Calu3 (cell line): ENCODE measurements at places on chromosomes 1 and 21. TPM values are rescaled to one million over a fixed set of nuclear protein-coding genes. Genes with fewer than 3 reads are reported as not detected.

GRCh38 chr1:19315378-19316198 is 3.5 kb downstream of the SLC66A1 start:
- H3K4me1 ChIP-seq = peaks cover 25% of the 10 kb centered on the region
- H3K36me3 ChIP-seq = peaks cover 26% of the 10 kb centered on the region
- DNase-seq = no peak
- H3K27me3 ChIP-seq = no peaks in the 10 kb centered on the region
- no peak overlapping the region for H3K27ac ChIP-seq
- H3K4me3 ChIP-seq = no peak overlapping the region

- DNase-seq = no peak
- H3K4me1 ChIP-seq = no peaks in the 10 kb centered on the region
- H3K27ac ChIP-seq = no peak overlapping the region
- no peak overlapping the region for H3K4me3 ChIP-seq
- H3K27me3 ChIP-seq = no peaks in the 10 kb centered on the region
Measured at GRCh38 chr1:166673722-166674121, 165.6 kb upstream of the POGK start.

- H3K4me3 ChIP-seq = no peak overlapping the region
- no peak for DNase-seq
- H3K4me1 ChIP-seq = peaks cover 25% of the 10 kb centered on the region
- no peaks in the 10 kb centered on the region for H3K27me3 ChIP-seq
- H3K36me3 ChIP-seq = no peaks in the 10 kb centered on the region
Measured at GRCh38 chr1:236507022-236507700, 16.6 kb upstream of the LGALS8 start.

- H3K36me3 ChIP-seq = peaks cover 14% of the 10 kb centered on the region
- no peaks in the 10 kb centered on the region for H3K27me3 ChIP-seq
- H3K4me1 ChIP-seq = peaks cover 70% of the 10 kb centered on the region
- no peak for DNase-seq
- H3K27ac ChIP-seq = peak overlapping the region; percentile 74
Measured at GRCh38 chr1:172629638-172630037, 29.3 kb upstream of the FASLG start.

DNA sequence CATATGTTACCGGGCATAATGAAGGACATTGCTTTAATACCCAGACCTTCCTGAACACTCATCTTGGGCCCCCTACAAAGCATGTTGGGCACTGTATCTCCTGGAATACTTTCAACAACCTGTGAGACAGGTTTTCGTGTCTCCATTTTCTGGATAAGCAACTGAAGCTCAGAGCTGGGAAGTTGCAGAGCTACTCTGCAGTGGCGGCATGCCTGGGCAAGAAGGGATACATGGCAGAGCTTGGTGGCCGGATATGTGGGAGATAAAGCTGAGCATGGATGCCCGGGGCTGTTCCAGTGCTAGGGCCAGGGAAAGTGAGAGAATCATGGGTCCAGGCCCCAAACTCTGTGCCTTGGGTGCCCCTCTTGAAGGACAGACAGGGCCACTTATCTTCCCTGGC is 71.6 kb upstream of the KCND3 start:
- peaks cover 74% of the 10 kb centered on the region for H3K27me3 ChIP-seq
- no peaks in the 10 kb centered on the region for H3K36me3 ChIP-seq
- H3K4me3 ChIP-seq = no peak overlapping the region
- H3K4me1 ChIP-seq = no peaks in the 10 kb centered on the region
- no peak overlapping the region for H3K27ac ChIP-seq

GRCh38 chr1:11645670-11646265 is 8.5 kb downstream of the FBXO2 start:
- peaks cover 3% of the 10 kb centered on the region for H3K4me1 ChIP-seq
- peaks cover 34% of the 10 kb centered on the region for H3K27me3 ChIP-seq
- DNase-seq = peak; percentile 88
- no peak overlapping the region for H3K27ac ChIP-seq

DNA sequence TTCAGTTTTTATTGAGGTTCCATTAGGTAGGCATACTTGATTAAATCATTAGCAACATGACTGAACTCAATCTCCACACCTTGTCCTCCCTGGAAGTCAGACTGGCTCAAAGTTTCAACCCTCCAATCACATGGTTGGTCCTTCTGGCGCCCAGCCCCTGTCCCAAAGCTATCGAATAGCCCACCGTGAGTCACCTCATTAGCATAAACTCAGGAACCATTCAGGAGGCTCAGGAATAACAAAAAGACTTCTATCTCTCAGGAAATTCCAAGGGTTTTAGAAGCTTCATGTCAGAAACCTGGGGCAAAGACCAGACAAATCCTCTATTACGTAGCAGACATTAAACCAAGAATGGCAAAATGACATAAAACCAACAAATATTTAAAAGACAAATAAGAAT is 78.6 kb downstream of the RGS2 start:
- no peaks in the 10 kb centered on the region for H3K36me3 ChIP-seq
- no peaks in the 10 kb centered on the region for H3K4me1 ChIP-seq
- H3K27me3 ChIP-seq = no peaks in the 10 kb centered on the region
- DNase-seq = no peak
- H3K4me3 ChIP-seq = no peak overlapping the region

DNA sequence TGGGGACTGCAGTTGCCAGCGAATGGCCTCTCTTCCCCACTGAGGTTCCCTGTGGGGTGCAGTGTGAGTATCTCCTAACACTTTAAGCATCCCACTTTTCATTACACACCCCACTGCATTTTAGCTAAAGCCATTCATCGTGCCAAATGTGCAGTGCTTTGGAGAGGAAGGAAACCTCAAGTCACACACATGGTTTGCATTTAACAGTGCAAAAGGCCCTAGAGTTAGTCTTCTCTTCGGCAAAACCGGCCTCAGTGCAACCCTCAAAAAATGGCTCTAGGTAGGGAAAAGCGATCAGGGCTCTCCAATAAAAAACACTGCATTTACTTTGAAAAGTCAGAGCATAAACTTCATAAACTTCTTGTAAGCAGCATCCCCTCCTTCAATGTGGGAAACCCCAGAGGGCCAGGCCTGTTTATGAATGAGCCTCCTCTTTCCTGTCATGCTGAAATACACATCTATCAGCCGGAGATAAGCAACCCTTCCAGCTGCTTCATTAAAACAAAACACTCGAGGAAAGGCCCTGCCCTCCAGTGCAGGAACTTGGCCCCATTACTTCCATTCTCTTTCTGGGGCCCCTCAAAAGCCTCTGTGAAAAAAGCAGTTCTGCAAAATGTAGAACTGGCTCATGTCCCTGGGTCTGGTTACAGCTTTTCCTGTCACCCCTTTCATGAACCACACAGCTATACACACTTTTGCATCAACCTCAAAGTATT is 184.0 kb downstream of the CDC7 start:
- no peak overlapping the region for H3K4me3 ChIP-seq
- no peak for DNase-seq
- H3K27me3 ChIP-seq = no peaks in the 10 kb centered on the region
- no peak overlapping the region for H3K27ac ChIP-seq
- H3K36me3 ChIP-seq = no peaks in the 10 kb centered on the region

DNA sequence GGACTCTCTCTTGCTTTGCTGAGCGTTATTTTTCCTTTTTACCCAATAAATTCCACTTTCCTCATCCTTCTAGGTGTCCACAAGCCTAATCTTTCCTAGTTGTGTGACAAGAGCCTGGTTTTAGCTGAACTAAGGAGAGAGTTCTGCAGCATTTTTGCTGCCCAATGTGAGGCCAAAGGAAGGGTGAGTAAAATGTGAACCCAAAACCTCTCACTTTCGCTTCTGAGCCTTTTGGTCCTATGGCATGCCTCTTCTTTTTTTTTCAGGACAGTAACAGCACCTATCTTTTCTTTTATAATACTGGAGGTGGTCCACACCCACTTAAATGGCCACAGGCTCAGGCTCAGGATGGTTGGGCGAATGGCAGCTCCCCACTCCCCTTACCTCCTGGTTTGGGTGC is 111.1 kb downstream of the COP1 start:
- H3K36me3 ChIP-seq = peaks cover 7% of the 10 kb centered on the region
- H3K4me1 ChIP-seq = no peaks in the 10 kb centered on the region
- no peak for DNase-seq
- no peak overlapping the region for H3K27ac ChIP-seq

DNA sequence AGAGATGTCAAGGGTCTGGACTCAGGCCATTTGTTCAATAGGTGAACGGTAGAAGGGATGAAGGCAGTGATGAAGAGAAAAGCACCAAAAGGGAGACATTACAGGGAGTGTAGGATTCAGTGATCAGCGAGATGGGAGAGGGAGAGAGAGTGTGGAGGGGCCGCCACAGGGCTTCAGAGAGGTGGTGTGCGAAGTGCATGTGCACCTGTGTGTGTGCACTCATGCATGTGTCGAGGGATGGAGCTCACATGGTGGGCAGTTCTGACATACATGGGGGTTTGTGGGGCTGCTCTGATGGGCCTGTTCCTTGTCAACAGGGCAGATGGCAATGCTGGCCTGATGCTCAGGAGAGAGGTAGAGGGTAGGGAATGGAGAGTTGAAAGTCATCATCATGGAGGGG is 11.4 kb upstream of the KCNA2 start:
- H3K27ac ChIP-seq = no peak overlapping the region
- H3K4me3 ChIP-seq = no peak overlapping the region
- DNase-seq = no peak

- no peaks in the 10 kb centered on the region for H3K36me3 ChIP-seq
- H3K4me3 ChIP-seq = no peak overlapping the region
- no peaks in the 10 kb centered on the region for H3K4me1 ChIP-seq
- DNase-seq = no peak
- H3K27me3 ChIP-seq = no peaks in the 10 kb centered on the region
- no peak overlapping the region for H3K27ac ChIP-seq
Measured at GRCh38 chr1:173888749-173889148, 20.6 kb downstream of the ZBTB37 start.

GRCh38 chr1:110259770-110260169 is 49.7 kb downstream of the KCNC4 start:
- H3K27me3 ChIP-seq = no peaks in the 10 kb centered on the region
- no peak overlapping the region for H3K27ac ChIP-seq
- H3K4me1 ChIP-seq = no peaks in the 10 kb centered on the region
- H3K36me3 ChIP-seq = no peaks in the 10 kb centered on the region
- no peak for DNase-seq

DNA sequence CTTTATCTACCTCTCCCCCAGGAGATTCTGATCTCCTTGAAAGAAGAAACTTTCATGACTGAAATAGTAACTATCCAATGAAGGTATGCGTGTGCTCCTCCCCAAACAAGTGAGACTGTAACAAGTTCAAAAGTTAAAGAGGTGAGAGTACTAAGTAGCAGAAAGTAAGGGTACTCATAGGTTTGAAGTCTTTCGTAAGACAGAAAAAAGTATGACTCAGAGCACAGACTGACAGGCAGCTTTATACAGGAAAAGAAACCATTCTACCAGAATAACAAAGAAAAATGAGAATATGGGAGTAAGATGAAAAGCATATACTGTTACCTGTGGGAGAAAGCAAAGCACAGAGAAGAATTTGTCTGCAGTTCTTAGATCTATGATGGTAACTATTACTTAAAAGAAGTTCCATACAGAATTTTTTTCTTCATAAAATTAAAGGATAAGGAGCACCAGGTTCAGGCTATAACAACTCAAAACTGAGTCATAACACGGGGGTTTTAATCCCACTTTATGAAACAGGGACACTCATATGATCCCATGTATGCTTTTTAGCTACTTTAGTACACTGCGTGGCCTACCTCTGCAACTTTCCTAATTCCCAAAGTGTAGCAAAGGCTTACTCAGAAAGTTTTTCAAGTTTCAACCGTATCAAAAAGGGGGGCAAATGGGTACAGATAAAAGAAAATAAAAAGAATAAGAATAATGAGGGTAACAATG is 52.0 kb downstream of the FOXJ3 start:
- no peak overlapping the region for H3K4me3 ChIP-seq
- H3K36me3 ChIP-seq = peaks cover 6% of the 10 kb centered on the region
- H3K27ac ChIP-seq = no peak overlapping the region
- peaks cover 14% of the 10 kb centered on the region for H3K4me1 ChIP-seq
- H3K27me3 ChIP-seq = no peaks in the 10 kb centered on the region

- no peak for DNase-seq
- no peaks in the 10 kb centered on the region for H3K27me3 ChIP-seq
- H3K27ac ChIP-seq = no peak overlapping the region
Measured at GRCh38 chr1:34054920-34055319, 110.1 kb downstream of the CSMD2 start.

- no peak for DNase-seq
- peak overlapping the region; percentile 68 for H3K27ac ChIP-seq
- no peak overlapping the region for H3K4me3 ChIP-seq
- H3K4me1 ChIP-seq = peaks cover 18% of the 10 kb centered on the region
- no peaks in the 10 kb centered on the region for H3K36me3 ChIP-seq
Measured at GRCh38 chr21:34534522-34534921, 22.5 kb upstream of the KCNE1 start.

DNA sequence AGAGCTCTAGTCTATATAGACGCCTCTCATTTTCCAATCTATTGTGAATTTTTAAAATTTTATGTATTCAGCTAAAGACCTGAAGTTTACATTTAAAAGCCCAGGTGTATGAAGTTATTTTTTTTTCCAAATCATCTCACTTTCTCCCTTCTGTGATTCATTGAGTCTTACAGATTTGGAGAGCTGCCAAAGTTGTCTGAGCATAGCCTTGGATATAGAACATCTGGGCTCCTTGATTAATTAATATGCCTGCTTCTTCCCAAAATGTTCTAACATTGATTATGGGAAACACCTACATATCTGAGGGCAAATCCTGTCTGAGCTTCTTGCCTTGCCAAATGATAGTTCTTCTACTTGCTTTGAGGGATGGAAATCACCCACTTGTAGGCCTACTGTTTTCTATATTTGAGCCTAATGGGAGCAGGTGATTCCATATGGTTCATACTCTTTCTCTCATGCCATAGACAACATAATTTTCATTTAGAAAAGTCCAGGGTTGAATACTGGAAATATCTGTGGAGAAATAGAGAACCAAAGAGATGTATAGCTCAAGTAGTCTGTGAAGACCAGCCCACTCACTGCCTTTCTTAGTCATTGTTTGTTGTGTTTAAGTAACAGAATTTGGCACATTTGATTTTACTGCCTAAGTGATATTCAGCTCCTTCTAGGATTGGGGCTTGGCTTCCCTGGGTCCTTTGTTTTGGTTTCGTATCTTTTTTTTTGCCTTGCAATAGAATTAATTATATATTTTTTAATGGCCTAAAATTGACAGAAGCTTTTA is 46.2 kb downstream of the MACF1 start:
- H3K27me3 ChIP-seq = no peaks in the 10 kb centered on the region
- no peaks in the 10 kb centered on the region for H3K36me3 ChIP-seq
- no peak overlapping the region for H3K4me3 ChIP-seq
- peaks cover 23% of the 10 kb centered on the region for H3K4me1 ChIP-seq
- H3K27ac ChIP-seq = no peak overlapping the region
- no peak for DNase-seq

- no peaks in the 10 kb centered on the region for H3K36me3 ChIP-seq
- peaks cover 83% of the 10 kb centered on the region for H3K27me3 ChIP-seq
- H3K4me1 ChIP-seq = no peaks in the 10 kb centered on the region
- DNase-seq = no peak
- H3K4me3 ChIP-seq = no peak overlapping the region
Measured at GRCh38 chr1:36530261-36530660, 47.5 kb upstream of the CSF3R start.

GRCh38 chr1:244868484-244869363 is 4.4 kb upstream of the HNRNPU start:
- H3K27me3 ChIP-seq = no peaks in the 10 kb centered on the region
- H3K4me3 ChIP-seq = no peak overlapping the region
- no peak for DNase-seq
- peaks cover 8% of the 10 kb centered on the region for H3K4me1 ChIP-seq

The CHAF1B gene
- 13.2 and 16.0 TPM in 2 replicates for total RNA-seq

The MIXL1 gene
- total RNA-seq = not detected in 2 replicates

The KRTAP19-1 gene
- not detected in 2 replicates for total RNA-seq

The LCK gene
- 0.66 and 0.88 TPM in 2 replicates for total RNA-seq

The CADM3 gene
- not detected in 2 replicates for total RNA-seq

The TEDDM1 gene
- not detected in 2 replicates for total RNA-seq

The ARMH1 gene
- 4.7 and 5.8 TPM in 2 replicates for total RNA-seq

The PODN gene
- total RNA-seq = not detected in 2 replicates

The TMPRSS15 gene
- total RNA-seq = not detected in 2 replicates

The ELF3 gene
- 830 and 907 TPM in 2 replicates for total RNA-seq

The RSPO1 gene
- total RNA-seq = not detected in 2 replicates

The KRTAP19-3 gene
- not detected in 2 replicates for total RNA-seq
